Uterus (tissue), 4 donors: ENCODE measurements at places on chromosomes 1 and 21.

GRCh38 chr1:246383791-246384190, 123.3 kb downstream of the SMYD3 start:
- DNase-seq, result no peak

- DNase-seq, result no peak
These were observed 29.7 kb downstream of the MRPL39 start for GRCh38 chr21:25577424-25578055.

GRCh38 chr1:115879977-115880376, 39.1 kb upstream of the NHLH2 start:
- DNase-seq, result no peak

DNA sequence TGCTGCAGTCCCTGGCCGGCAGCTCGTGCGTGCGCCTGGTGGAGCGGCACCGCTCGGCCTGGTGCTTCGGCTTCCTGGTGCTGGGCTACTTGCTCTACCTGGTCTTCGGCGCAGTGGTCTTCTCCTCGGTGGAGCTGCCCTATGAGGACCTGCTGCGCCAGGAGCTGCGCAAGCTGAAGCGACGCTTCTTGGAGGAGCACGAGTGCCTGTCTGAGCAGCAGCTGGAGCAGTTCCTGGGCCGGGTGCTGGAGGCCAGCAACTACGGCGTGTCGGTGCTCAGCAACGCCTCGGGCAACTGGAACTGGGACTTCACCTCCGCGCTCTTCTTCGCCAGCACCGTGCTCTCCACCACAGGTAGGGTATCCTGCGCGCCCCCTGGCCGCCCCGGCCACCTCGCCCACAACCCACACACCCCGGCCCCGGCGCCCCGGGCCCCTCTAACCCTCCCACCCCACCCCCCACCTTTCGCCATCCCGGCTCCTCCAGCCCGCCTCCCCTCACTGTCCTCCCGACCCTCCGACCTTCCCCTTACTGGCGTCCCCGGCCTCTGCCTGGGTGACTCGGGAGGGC, 352 bp downstream of the KCNK1 start:
- DNase-seq, result peak; percentile 32

DNA sequence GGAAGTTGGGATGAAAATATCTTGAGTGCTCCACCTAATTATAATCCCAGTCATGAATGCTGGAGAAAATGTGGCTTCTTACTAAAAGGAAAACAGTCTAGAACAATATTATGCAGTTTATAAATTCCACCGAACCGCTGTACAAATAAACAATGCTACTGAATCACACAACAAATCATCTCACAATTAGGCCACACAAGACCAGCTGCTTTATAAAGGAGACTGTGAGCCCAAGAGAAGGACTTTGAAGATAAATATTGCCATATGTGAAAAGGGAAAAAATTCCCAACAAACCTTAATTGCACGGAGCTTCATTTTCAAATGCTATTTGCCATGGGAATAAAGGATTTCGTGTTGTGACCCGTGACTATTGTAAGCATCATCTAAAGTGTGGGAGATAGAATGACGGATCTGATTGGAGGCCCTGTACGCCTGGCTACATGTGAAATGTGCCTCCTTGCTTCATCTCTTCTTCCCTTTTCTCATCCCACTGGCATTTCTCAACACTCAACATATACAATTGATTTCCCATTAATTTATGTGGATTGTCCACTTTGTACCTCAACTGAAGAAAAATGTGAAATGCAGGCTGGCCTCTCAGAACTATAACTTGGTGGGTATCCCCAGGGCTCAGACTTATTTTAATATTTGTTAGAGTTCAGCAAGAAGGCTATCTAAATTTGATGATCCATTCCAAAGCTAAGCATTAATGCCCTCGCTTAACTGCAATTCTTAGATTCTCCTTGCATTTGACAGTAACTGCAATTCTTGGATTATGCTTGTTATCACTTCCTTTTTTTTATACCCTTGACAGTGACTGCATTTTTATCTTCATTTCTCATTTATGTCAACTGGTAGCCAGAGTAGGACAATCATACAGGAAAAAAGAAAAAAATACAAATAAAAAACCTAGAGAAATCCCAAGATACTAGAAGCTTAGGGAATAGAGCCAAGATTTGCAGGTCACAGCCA, 122.3 kb downstream of the TGFB2 start:
- DNase-seq, result no peak

DNA sequence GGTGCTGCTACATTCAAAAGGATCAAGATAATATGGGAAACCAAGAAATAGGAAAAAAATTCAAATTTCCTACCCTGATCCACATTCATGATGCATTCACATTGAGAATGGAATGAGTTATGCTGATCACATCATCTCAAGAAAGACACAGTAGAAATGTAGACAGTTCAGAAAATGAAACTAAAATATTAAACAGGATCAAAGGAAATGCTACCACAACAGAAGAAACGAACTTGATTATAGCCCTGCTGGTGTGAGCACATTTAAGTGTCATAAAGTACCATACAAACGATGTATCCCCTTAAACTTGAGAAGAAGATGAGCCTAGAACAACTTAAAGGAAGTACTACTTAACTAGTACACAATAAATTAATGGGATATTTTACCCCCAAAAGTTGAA, 21.3 kb downstream of the SYDE2 start:
- DNase-seq, result no peak

GRCh38 chr1:62144238-62144831, 50.3 kb upstream of the L1TD1 start:
- no peak for DNase-seq

GRCh38 chr1:88685259-88685620, 1.2 kb downstream of the PKN2 start:
- no peak for DNase-seq

GRCh38 chr1:116254776-116255175, 118.3 kb upstream of the ATP1A1 start:
- DNase-seq, result no peak

GRCh38 chr1:240712014-240712731, 100.2 kb upstream of the GREM2 start:
- no peak for DNase-seq

DNA sequence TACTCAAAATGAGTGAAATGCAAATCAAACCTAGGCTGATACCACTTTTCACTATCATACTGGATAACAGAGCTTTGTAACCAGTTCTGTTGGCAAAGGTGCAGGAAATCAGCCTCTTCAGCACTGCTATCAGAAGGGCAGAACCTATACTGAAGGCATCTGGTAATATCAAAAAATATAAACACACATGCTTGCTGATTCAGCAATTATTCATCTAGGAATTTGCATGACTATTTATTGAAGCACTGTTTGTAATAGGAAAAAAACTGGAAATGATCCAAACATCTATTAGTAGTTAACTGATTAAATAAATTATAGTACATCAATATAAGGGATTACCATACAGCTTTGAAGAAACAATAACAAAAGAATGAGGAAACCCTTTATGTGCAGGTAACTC, 21.4 kb downstream of the ARHGAP29 start:
- DNase-seq, result no peak

DNA sequence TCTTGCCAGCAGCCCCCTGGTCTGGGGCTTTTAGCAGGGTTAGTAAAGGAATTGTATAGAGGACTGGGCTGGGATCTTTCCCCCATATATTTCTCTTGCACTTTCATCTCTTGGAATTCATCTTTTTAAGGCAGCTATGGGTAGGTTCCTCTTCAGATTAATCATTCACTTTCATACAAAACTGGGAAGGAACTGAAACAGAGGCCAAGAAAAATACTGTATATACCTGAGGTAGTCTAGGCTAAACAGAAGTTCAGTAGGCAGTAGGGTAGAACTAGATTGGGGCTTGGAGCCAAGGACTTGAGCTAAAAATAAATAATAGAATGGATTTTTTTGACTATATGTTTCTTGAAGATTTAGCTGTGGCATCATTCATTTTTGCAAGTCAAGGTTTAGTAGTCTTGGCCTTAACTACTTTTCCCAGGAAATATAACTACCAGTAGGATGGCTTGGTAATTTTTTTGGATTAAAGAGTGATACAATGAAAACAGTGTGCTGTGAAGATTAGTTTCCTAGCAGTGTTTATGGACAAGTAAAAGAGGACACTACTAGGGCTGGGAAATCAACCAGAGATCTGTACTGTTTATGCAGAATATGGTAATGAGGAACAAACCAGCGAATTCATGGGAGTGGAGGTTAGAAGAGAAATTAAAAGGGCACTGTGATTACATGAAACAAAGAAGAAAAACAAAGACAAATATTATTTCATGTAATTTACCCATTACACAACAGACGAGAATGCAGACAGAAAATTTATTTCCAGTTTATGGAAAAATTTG, 50.9 kb upstream of the PTGS2 start:
- no peak for DNase-seq

GRCh38 chr1:248805876-248806275, 19.8 kb downstream of the SH3BP5L start:
- no peak for DNase-seq

DNA sequence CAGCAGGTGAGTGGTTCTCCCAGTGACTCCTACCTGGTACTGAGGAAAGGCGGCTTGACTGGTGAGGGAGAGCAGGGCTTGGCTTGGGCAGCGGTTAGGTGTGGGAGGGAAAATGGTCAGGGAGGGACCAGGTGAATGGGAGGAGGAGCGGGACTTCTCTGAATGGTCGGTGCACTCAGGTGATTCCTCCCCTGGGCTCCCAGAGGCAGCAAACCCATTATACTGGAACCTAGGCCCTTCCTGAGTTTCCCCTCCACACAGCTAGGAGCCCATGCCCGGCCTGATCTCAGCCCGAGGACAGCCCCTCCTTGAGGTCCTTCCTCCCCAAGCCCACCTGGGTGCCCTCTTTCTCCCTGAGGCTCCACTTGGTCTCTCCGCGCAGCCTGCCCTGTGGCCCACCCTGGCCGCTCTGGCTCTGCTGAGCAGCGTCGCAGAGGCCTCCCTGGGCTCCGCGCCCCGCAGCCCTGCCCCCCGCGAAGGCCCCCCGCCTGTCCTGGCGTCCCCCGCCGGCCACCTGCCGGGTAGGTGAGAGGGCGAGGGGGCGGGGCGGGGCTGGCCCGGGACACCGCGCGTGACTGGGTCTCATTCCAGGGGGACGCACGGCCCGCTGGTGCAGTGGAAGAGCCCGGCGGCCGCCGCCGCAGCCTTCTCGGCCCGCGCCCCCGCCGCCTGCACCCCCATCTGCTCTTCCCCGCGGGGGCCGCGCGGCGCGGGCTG, 2.3 kb downstream of the ARTN start:
- no peak for DNase-seq

DNA sequence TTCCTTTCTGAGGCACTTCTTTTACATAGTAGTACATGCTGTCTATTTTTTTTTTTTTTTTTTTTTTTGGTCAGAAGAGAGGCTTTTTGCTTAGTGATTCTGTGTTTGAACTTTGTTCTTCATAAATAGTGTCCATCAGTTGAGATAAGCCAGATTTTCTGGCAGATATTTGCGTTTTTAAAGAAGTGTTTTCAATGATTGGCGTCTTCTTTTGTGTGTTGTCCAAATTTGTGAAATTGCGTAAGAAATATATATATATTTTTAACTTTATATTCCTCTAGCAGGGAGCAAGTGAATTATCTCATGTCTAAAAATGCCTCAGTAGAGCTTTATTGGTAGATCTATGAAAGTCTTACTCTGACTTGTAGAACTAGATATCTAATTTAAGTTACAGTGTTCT, 28.3 kb downstream of the NEK7 start:
- DNase-seq, result no peak

- no peak for DNase-seq
These were observed 34.2 kb downstream of the KCNQ4 start for GRCh38 chr1:40817791-40818263.

GRCh38 chr1:55463814-55464475, 248.8 kb upstream of the USP24 start:
- peak; percentile 50 for DNase-seq

- no peak for DNase-seq
These were observed 11.7 kb downstream of the EVA1C start for GRCh38 chr21:32424191-32424535.

DNA sequence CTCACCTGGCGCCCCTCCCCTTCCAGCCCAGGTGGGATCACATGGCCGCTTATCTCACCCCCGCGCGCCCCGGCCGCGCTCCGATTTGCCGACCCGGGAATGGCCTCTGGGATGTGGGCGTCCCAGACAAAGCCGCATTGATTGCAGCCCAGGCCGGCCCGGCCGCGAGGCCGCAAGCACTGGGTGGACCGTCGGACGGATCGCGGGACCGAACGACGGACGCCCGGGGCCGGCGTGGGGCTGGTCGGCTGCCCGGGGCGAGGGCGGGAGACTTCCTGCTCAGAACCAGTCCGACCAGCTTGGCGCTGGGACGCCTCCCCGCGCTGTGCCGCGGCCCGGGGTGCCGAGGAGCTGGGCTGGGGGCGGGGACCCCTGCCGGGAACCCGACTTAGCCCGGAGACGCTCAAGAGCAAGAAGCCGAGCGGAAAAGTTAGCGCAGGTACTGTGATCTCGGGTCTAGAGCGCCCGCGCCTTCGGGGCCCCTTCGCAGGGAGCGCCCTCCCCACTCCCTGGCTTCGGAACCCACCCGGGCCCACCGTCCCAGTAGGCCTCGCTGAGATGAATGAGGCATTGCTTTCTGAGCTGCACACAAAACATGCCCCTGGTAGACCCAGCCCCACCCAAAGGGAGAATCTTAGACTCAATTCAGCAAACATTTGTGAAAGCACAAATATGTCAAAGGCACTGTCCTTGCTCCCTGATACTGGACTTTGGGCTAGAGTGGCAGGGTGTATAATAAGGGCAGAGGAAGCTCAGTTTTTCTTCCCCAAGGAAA, 415 bp upstream of the LAD1 start:
- no peak for DNase-seq
